ENCODE measurements at places on chromosomes 16 and 17.

DNA sequence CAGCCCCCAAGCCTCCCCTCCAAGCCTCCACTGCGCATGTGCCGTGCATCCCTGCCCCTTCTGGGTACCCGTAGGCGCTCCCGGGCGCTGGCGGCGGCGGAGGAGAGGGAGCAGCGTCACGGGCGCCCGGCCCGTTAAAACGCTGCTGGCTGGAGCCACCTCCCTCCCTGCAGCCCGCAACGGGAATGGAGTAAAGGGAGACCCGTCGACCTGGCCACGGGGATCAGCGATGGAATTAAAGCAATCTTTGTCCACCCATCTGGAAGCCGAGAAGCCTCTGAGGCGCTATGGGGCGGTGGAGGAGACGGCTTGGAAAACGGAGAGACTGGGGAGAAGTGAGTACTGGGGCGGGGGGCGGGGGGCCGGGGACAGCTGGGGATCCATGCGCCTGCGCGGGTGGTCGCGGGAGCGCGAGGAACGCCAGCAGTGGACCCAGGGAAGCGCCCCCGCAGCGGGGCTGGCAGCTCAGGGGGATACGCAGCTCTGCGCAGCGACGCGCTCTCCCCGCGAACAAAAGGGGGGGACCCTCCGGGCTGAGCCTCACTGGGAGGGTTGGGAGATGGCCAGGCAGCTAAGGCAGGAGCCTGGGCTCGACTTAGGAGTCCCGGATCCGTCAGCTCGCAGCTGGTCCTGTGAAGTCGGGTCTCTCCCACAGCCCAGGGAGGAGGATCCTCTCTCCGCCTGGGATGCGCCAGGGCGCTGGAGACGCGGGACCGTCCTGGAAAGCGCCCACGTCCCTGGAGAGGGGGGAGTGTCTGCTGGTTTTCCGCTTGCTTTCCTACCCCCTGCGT lies at the start of gene BMERB1:
Gene BMERB1, plus strand, starts transcription at position 164 of the 791 bp plus-strand sequence. Its CDS starts 66 bp downstream, at position 230.
- DNase-seq: no peak

GRCh38 chr17:64788286-64789060 lies 126.4 kb upstream of the SMURF2 start:
- DNase-seq: no peak

DNA sequence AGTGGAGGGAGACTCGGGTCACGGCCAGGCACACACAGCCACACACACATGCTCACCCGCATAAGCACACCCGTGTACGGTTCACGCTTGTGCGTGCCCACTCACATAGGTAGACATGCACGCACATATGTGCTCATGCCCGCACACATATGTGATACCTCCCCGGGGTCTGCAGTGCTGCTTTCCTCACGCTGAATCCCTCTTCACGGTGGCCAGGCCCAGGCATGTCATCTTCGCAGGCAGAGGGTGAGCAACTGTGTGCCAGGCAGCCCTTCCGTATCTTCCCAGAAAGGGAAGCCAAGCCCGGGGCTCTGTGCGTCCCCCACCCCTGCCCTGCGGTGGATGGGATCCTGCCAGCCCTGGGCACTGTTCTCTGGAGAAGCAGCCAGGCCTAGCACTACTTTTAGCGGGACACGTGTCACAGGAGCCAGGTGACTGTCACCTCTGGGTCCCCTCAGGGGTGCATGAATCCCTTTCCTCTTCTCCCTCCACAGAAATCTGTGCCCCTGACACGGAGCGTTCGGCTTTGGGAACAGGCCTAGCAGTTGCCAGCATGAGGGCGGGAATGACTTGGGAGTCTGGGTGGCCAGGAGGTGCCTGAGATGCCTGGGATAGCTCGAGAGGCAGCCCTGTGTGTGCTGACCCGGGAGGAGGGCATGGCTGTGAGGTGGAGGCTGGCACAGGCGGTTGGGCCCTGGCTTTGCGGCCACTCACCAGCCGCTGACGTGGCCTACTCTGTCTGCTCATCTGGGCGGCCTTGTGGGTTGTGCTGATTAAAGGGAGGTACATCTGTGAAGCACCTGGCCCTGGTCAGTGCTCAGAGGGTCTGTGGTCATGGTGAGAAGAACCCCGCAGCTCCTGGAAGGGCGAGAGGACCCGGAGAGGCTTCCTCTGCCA lies 47.5 kb downstream of the BAIAP2 start:
- DNase-seq: no peak

DNA sequence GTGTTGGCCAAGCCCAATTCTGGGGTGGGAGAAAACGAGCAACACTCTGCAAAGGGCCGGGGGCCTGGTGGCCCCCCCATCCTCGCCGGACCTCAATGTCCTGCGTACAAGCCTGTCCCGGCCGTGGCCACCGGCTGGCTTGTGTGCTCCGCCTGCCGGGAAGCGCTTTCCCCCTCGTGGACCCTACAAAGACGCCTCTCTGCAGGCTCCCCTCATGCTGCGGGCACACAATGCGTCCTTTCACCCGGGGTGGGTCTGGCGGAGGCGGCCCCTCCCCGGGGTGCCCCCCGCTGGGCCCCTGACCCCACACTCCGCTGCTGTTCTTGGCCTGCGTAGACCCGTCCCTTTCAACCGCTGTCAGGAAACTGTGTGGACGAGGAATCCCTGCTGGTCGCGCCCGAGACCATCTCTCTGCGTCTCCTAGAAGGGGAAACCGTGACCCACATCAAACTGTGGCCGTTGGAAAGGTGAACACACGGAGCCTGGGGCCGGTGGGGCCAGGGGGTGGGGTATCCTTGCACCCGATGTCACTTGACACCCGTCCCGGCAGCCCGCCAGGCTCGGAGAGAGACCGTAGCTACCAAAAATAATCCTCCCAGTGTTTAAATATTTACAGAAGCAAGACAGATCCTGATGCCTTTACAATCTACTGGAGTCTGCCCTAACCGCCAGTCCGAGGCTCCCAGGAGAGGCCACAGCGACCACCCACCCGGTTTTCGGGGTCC lies 43.6 kb downstream of the TBC1D16 start:
- no peak for DNase-seq

GRCh38 chr16:77409311-77409710 lies 25.5 kb downstream of the ADAMTS18 start:
- no peak for DNase-seq

DNA sequence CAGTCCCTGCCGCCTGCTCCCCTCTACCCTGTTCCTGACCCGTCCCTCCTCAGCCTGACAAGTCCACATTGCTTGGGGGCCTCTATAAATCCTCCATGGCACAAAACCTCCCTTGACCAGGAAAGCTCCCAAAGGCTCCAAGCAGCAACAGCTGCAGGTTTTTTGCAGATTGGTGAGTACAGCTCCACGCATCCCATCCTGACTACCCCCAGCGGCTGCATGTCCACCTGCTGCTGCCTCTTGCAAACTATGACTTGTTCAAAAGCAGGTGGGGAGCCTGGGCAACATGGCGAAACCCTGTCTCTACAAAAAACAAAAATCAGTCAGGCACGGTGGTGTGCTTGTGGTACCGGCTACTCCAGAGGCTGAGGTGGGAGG lies 122.8 kb downstream of the ANKRD11 start:
- DNase-seq: no peak

- DNase-seq: no peak
Measured at GRCh38 chr16:84548971-84549844, 44.7 kb upstream of the MEAK7 start.

DNA sequence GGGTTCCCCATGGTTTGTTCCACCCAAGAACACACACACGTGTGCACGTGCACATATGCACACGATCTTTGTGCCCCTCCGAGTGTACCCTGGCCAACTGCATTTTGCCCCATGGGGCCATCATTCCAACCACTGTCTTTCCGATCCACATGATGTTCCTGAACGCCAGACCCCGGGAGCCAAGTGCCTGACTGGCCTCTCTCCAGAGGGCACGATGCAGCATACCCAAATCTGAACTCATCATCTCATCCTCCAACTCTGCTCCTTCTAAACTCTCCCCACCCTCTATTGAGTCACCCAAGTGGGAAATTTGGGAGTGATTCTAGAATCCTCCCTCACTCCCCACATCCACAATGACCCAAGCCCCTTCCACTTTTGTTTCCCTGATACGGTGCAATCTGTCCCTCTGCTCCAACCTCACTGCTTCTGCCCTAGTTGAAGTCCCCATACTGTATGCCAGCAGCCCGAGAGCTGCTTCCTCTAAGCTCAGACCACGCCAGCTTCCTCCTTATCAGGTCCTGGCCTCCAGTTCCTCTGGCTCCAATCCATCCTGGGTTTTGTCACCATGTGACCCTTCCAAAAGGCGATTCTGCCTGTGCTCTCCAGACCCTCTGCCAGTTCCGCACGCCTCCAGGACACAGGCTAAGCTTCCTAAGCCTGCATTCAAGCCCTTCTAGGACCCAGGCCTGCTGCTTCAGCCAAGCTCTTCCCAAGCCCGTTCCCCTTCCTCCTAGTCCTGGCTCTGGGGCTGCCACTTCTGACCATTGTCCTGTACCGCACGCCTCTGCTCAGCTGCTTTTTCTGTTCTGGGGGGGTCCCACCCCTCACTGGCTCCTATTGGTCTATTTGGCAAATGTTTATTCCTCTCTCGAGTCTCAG lies 10.1 kb upstream of the TMEM208 start:
- no peak for DNase-seq

DNA sequence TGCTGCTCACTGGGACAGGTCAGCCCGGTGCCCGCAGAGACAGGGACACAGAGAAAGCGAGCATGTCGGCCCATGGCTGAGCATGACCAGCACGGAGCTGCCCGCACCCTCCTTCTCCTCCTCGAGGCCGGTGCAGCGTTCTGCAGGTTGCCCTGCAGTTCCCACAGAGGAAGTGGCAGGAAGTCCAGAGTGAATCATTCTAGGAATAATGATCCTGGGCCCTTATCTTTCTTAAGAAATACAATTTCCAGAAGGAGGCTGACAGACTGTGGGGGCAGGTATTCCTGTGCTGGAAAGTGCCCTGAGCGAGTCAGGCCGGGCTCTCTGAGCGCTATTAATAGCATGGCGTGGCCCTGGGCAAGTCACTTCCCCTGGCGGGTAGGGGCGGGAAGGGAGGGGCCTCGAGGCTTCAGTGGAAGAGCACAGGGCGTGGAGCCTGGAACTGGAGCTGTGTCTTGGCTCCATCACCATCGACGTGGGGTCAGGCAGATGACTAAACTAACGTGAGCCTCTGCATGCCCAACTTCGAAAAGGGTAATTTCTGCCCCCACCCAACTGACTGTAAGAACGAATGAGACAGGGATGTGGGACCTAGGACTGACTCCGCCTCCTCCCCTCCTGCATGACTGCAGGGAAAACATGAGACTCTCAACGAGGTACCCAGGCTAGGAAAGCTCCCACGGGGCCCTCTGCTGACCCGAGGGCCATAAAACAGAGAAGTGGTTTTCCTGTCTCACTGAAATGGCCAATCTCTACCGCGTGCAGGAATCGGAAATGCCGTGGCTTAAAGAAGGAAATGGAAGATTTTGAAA lies 9.8 kb downstream of the TMEM204 start:
- no peak for DNase-seq

GRCh38 chr17:78888941-78889518 lies 14.0 kb downstream of the CEP295NL start:
- no peak for DNase-seq

Measured in cerebellar nuclear complex (tissue), 1 donor.